NCI-H2029 (cell line): ENCODE measurements at places on chromosomes 2 and 18.

GRCh38 chr2:13106302-13106701 is 389.6 kb downstream of the TRIB2 start:
- no peak for DNase-seq

DNA sequence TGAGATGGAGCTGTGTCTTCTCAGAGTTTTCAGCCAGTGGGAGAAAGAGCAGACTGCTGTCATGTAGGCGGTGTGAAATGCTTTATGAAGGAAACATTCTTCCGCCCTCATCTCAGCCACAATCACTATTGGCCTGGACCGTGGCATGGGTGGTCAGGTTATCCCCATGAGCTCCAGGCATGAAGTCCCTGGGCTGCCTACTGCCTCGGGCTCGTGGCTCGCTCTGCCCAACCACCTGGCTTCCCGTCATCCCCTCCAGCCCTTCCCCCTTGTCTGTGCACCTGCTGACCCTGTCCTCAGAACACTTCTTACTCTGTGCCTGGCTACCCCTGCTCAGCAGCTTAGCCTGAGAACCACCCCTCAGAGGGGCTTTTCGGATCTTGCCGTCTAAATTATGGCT is 15.5 kb downstream of the COLEC11 start:
- DNase-seq = no peak

DNA sequence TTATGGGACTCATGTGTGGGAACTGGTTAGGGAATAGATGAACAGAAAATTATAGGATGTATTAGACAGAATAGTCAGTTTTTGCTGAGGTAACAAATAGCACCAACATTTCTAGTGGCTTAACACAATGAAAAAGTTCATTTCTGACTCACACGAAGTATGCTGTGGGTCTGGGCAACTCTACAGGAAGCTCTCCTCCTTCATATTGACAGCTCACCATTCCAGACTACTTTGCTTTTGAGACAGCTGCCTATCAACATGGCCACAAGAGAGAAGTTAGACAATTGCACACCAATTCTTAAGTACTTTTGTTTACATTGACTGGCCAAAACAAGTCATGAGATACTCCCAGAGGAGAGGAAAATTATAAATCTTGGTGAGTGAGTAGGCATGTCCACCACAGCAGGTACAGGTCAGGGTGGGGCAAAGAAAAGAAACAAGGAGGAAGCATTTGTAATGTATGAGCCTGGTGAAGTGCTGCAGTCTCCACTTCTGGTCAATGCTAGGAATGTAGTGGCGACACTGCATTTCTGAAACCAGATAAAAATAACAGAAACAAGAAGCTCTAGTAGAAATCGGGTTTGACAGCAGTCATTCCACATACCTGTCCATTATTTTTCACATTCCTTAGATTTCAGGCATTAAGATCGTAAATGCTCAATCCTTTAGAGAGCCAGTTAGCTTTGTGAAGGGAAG is 141.6 kb downstream of the ICOS start:
- DNase-seq = no peak

DNA sequence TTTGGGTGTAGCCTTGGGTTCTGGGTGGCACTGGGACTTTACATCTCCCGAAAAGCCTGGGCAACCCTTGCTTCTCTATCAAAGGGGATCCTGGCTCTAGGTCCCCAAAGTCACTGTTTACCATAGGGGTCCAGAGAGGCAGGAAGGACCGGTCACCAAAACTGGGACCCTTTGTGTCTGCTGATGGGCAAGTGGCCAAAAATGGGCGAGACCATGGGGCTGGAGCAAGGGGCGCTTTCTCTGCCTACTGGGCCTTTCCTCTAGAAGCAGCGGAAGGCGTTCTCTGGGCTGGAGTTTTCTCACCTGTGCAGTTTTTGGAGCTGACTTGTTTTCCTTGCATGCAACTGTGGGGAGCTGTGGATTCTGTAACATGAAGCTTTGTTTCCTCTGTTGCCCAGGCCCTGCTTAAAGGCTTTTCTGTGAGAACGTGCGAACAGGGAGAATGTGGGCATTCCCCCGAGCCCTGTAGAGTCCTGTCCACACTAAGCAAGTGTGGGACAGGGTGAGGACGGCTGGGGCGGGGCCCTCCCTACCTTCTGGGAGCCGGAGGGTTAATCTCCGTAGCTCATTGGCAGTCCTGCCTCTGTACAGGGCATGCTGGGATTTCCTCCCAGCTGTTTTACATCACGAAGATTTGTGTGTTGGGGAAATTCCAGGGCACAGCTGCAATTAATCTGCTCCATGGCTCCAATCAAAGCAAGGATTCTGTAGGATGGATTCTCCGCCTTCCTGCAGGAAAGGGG is 50.2 kb downstream of the TGOLN2 start:
- DNase-seq = no peak

DNA sequence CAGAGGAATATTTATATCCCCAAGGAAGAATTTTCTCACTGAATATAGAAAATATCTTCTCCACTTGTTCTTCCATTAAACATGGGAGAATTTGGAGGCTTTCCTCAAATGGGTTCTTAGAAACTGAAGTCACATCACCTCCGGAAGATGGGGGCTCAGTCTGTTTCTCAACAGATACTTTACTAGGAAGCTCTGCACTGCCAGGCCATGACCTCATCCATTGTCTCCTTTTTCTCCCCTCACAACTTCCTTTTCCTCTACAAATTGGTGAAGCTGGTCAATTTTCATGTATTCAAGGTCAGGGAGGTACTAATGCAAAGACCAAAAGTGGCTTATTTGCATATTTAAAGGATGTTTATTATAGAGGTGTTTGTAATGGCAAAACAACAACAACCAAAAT is 173.1 kb downstream of the RNF152 start:
- DNase-seq = no peak

- DNase-seq = peak; percentile 38
Observed at GRCh38 chr2:172968061-172968469, 107.6 kb upstream of the MAP3K20 start.

GRCh38 chr2:207182911-207183310 is 17.2 kb upstream of the KLF7 start:
- DNase-seq = no peak

DNA sequence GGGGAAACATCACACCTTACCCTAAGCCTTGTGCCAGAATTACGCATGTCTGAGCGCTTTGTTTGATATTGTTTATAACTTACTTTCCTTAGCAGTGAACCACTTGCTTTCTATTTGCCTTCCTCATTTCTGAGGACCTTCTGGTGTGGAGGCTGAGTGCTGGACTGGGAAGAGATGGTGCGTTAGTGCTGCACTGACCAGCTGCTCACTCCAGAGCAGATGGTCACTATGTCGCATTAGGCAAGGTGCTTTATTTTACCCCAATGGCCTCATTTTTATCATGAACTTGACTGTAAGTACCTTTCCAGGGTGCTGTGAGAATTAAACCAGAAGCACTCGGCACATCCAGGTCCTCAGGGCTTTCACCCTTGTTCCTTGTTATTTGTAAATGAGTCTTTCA is 46.6 kb upstream of the TMEM18 start:
- no peak for DNase-seq

- no peak for DNase-seq
Observed at GRCh38 chr2:75241696-75242095, 42.4 kb upstream of the TACR1 start.

DNA sequence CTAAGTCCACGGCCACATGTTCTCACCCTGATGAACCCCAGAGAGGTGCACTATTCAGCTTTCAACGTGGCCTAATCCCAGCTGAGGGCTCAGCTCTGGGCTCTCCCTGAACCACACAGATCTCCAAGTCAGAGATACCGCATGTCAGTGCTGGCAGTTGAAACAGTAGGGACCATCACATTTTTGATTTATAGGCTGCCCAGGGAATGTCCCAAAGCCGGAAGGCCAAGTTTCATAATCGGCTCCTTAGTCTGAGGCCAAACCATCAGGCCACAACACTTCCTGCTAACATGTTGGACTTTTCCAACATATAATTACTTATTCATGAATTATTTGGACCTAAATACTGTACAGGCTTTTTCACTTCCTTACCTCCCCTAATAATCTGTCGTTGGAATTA is 91.9 kb upstream of the KLHL29 start:
- no peak for DNase-seq

DNA sequence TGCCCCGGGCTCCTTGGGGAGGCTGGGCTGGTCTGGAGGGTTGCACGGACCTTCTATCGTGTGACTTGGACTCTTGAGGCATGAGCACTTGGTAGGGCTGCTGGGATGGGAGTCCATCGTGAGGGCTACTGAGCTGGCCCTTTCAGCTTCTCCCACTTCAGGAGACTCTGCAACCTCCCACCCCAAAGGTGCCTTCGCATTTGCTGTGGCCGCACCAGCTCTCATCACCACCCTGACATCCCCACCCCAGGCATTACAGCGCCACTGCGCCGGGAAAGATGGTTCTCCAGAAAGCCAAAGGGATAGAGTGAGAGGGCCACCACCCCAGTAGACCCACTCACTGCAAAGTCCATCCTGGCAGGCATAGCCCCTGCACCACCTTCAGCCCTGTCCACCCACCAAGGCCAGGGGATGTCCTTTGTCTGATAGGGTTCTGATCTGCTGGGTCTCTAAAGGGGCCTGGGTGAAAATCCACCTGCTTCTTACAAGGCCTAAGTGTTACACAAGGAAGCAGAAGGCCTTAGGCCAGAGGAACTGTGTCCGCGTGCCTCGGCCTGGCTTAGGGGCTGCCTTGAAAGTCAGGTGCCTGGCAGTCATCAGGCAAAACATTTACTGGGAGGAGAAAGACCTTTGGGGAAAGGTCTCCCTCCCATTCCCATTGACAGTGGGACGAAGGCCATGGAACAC is 5.1 kb downstream of the EHD3 start:
- no peak for DNase-seq

DNA sequence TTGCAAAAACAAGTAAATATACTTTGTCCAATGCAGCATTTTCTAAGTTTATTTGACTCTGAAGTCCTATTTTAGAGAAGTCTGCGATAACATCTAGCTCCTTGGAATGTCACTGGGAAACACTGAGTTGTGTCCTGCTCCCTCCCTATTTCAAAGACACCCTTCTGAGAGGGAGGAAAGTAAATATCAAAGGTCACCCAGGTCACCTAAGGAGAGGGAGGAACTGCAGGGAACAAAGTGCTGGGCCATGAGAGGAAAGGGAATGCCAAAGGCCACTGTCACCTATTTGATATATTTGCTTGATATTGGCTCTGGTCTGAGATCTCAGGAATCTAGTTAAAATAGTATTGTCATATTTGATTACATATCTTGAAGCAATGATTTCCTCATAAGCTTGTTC is 201.3 kb downstream of the GCA start:
- no peak for DNase-seq

GRCh38 chr2:111247491-111247890 is 126.8 kb downstream of the BCL2L11 start:
- DNase-seq = no peak

- DNase-seq = no peak
Observed at GRCh38 chr2:26347286-26347865, 787 bp upstream of the ADGRF3 start.

DNA sequence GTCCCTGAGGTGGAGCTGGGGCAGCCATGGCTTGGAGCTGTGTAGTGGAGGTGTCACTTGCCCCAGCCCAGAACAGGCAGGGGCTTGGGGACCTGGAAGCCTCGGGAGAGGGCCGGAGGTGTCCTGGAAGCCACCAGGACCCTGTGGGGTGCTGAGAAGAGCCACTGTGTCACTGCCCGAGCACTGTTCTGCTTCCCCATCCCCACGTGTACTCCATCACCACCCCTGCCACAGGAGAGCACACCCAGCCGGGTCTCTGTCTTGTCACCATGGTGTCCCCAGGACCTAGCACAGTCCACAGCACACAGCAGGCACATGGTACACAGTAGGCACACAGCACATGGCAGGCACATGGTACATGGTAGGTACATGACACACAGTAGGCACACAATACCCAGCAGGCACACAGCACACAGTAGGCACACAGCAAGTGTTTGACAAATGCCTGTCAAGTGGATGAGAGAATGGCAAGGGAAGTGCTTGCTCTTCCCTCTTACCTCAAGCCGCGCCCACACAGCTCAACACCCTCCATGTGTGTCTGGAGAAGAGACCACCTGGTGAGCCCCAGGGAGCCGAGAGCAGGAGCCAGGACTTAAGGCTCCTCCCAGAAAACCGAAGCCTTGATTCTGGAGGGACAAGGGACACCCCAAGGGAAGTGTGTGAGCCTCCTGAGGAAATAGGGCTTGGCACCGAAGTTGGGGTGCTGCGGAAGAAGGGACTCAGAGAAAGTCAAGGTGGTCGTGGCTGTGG is 13.3 kb downstream of the MBP start:
- no peak for DNase-seq

- DNase-seq = peak; percentile 96
Observed at GRCh38 chr2:225429717-225430116, 30.2 kb downstream of the NYAP2 start.

DNA sequence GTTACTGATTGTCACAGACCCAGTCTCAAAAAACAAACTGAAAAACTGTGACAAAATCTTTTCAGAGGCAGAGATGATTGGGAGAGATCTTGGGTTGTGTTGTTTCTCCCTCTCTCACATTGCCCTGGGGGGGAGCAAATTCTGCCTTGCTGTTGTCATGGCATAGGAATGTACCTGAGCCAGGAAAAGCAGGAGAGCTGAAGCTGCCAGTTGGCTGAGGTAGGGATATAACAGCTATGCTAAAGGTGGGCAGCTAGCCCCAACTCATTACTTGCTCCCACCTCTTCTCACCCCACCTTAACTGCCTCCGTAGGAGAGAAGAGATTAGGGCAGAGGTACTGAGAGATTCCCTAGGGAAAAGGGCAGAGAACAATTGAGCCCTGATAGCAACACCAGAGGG is 299.3 kb downstream of the OSR1 start:
- DNase-seq = no peak

- DNase-seq = no peak
Observed at GRCh38 chr2:18650221-18650620, 60.9 kb upstream of the NT5C1B start.

DNA sequence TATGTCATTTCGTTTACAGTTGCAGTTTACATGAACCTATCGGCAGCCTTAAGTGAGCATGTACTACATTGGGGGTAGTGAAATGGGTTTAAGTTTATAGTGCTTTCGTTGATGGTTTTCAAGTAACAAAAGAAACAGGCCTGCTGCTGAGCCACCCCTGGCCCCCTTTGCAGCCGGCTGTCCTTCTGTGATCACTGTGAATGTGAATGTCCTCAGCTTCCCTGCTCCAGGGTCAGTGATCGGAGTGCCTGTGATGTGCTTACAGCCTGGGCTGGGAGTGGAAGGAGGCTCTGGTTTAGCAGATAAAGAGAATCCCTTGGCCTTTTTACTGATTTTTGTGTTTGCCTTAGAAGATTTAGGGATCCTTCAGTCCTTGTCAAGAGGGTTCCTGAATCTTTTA is 154.2 kb downstream of the FAM210A start:
- no peak for DNase-seq

- no peak for DNase-seq
Observed at GRCh38 chr2:216956820-216957493, 97.1 kb upstream of the TNP1 start.
